ENCODE measurements at places on chromosomes 6 and 20.

GRCh38 chr6:3319610-3320200, 61.0 kb downstream of the PSMG4 start:
- DNase-seq: no peak

- peak; percentile 90 for DNase-seq
Observed at GRCh38 chr6:53718597-53719460, 53.3 kb upstream of the KLHL31 start.

DNA sequence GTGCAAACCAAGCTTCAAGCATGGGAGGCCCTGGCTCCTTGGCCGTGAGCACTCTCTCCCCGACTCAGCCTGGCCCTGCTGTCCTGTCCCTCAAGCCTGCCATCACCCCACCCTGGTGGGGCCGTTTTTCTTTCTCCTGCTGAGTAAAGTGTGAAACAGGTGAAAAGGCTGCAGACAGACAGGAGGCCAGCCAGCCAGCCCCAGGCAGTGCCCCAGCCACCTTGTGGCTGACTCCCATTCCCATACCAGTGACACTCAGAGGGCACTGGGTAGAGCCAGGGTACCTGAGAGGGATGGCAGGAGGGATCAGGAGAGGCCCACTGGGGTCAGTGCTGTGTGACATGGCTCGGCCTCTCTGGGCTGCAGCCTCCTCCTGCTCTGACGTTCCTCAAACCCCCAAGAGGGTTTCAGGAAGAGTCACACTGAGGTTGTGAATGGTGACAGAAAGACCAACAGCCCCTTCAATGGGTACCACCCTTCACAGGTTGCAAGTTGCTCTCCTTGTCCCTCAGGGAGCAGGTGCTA, 35.9 kb upstream of the BPIFA2 start:
- DNase-seq: no peak

DNA sequence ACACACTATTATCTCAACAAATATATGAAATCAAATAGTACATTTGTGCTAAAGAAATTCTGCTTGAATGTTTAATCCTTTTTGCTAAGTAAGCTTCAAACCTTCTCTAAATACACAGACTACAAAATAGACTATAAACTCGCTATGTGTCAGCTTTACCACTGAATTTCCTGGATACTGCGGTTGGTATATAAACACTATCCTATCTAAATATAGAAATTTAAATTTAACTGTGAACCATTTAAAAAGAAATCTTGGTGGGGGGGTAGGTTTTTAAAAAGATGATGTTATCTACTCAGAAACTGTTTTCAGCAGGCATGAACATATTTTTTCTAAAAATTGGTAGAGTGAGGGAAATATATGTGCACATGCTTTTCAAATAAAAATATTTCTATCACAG, 306.5 kb upstream of the RUNX2 start:
- DNase-seq: no peak

GRCh38 chr6:117432273-117432672, 6.5 kb upstream of the ROS1 start:
- DNase-seq: no peak

DNA sequence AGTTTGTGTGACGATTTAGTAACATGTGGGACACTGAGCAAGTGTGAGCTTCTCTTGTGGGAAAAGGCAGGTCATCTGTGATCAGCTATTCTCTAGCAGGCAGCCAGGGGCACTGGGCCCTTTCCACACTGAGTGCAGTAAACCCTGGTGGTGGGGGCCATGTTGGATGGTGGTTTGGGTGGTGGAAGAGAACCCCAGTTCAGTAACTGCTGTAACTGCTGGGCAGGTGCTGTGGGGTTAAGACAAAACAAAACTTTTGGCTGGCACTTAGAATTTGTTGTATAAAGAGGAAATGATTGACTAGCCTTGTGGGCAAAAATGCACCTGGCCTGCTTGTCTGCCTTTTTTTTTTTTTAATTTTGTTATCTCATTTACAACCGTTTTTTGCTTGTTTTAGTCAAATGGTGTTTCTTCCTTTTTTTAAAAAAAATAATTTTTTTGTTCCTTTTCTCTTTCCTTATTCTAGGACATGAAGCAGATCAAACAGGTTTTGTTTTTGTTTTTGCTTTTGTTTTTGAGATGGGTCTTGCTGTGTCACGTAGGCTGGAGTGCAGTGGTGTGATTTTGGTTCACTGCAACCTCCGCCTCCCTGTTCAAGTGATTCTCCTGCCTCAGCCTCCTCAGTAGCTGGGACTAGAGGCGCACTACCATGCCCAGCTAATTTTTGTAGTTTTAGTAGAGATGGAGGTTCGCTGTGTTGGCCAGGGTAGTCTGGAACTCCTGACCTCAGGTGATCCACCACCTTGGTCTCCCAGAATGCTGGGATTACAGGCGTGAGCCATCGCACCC, 59.8 kb downstream of the IGF2R start:
- DNase-seq: no peak

GRCh38 chr6:1399085-1399780, 9.9 kb downstream of the FOXF2 start:
- DNase-seq: no peak
